ENCODE measurements at places on chromosomes 5 and 9.

- DNase-seq = no peak
Measured at GRCh38 chr9:98708933-98709911, at the start of gene GABBR2. GABBR2 (minus strand) TSS chr9:98708935; CDS start chr9:98708737, 198 bp downstream.

DNA sequence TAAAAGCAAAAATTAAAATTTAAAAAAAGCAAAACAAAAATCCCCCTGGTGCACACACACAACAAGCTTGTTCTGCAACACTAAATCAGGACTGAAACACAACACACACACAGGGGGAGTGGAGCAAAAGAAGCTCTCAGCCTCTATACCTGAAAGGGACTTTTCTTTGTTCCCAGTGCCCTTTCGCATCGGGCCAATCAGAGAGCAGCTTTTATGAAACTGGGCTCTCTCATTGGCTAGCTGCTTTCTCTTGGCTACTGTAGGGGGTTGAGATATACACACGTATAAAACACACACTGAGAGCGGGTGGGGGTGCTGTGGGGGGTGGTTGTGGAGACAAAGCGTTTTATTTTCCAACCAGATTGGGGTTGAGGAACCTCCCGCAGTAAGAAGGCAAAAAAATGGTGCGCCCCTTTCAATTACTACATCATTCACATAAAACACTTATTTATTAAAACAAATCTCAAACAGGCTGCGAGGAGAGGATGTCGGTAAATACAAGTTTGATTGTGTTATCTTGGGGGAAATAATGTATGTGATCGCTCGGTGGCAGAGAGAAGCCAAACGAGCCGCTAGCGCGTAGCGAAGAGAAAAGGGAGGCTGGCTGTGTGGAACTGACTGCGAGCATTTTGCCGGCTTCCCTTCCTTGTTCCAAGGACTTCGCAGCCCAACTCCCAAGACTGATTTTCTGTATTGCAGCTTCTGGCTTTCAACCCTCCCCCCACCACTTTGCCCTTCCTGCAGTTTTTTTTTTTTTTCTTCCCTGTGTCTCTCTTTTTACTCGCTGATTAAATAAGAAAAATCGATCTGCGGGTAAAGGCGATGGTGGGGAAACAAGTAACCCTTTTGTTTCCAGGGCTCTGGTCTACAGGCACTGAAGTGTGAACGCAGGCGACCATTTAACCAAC is 2.5 kb upstream of the ZNF608 start:
- DNase-seq = peak; percentile 61

DNA sequence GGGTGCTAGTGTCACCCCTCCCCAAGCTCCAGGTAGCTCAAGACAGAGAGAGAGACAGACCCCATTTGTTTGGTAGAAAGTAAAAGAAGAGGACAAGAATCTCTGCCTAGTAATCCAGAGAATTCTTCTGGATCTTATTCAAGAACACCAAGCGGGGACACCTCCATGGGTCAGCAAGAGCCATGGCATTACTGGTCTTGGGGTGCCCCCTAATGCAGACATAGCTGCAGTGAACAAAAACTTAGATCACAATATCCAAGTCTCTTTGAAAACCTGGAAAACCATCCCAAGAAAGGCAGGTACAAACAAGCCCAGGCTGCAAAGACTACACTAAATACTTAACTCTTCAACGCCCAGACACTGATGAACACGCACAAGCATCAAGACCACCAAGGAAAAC is 29.9 kb upstream of the PDE4D start:
- DNase-seq = no peak

DNA sequence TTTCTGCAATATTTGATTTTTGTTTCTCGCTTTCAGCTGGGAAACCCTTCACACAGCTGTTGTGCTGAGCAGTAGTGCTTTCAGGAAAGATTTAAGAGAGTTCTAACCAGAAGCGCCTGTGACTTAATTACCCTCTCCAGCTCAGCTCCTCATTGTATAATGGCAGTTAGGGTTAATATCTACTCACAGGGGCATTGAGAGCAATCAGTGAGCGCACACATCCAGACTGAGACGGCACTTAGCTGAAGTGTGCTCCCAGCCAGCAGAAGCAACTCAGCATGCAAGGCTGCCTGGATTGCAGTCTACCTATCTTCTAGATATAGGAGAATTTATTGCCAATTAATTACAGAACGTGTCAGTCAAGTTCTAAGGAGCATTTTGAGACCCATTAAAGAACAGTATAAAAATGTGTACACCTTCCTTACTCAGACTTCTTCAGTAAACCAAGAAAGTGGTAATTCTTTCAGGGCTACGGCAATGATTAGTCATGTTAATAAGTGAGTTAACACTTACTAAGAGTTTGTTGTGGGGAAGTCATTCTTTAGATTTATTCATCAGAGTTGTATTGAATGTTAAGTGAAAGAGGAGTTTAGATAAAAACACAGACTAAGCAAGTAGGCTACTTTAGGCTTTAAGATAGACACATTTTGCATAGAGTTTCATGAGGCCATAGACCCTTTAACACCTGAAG is 111.7 kb upstream of the PCAT7 start:
- DNase-seq = no peak

DNA sequence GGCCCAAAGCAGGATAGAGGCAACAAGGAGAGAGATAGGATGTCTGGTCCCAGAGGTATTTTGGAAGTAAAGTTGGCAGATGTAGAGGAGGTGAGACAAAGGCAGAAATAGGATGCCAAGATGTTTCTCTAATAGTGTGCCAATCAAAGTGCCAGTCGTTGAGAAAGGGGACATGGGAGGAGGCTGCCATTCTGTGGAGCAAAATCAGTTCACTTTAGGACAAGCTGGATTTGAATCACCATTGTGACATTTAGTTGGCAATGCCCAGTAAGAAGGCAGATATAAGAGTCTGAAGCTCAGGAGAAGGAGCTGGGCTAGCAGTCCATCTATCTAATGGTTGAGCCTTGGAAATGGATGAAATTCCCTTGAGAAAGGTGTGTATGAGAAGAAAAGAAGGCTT is 53.8 kb downstream of the ADRB2 start:
- no peak for DNase-seq

DNA sequence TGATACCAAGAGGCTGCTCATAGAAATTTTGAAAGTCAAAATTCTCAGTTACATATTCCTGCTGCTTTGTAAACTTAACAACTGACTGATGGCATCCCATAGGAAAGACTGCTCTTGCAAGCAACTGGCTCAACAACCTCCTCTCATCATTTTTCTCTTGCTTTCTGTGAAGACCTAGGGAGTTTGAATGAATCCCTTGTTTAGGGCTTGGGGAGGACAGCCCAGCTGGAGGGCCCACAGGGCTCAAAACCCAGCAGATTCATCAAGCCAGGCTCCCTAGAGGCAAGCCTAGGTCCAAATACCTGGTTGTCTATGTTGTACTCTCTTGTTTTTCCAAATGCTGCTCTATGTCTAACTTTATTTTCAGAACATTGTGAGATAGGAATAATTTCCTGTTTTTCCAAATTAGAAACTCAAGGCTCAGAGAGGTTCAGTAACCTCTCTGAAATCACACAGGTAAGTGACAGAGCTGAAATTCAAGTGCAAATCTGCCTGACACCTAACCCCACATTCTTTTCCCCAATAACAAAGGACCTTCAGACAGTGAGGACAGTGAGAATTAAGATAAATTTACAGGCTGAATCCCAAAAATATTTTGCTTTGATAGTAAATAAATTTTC is 558.9 kb upstream of the KLF4 start:
- no peak for DNase-seq

GRCh38 chr5:137822158-137822764 is 45.4 kb upstream of the MYOT start:
- DNase-seq = peak; percentile 31

GRCh38 chr9:98980291-98980690 is 36.6 kb downstream of the COL15A1 start:
- no peak for DNase-seq

DNA sequence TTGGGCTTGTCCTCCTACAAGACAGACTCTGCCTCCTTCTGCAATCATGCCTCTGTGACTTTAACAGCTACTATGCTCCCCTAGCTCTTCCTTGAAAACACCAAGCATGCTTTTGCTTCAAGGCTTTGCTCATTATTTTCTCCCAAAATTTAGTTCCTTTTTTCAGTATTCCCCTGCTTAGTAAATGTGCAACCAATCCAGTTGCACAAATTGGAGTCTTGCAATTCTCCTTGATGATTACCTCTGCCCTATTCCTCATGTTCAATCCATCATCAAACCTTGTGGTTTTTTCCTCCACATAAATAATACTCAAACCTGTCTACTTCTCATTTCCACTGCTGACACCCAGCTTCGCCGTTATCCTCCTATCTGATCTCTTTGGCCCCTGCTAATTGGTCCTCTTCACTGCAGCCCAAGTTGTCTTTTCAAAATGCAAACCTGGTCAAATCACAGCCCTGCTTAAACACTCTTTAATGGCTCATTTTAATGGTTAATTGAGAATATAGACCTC is 296.3 kb downstream of the CWC27 start:
- no peak for DNase-seq

GRCh38 chr9:127873886-127874285 is 3.6 kb downstream of the AK1 start:
- DNase-seq = peak; percentile 78

DNA sequence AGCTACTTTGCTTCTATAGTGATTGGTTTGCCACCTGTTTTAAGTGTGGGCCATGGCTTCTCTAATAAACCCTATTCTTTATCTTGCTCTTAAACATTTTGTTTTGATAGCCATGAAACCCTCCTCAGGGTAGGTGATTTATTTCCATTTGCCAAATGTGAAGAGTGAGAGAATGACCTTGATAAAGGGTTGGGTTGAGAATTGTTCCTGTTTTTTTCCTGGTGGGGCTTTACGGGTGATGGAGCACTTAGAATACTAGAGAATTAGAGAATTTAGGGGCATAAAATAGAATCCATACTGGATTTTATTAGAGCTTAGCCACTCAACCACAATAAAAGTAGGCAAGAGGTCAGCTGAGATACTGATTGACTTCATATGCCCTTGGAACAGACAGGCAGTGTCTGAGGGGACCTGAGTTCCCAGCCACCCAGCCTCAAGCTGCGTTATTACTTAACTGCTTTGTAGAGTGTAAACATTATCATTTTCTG is 68.9 kb downstream of the COMMD10 start:
- DNase-seq = no peak

- no peak for DNase-seq
Measured at GRCh38 chr9:68843239-68843638, 138.2 kb downstream of the PIP5K1B start.

DNA sequence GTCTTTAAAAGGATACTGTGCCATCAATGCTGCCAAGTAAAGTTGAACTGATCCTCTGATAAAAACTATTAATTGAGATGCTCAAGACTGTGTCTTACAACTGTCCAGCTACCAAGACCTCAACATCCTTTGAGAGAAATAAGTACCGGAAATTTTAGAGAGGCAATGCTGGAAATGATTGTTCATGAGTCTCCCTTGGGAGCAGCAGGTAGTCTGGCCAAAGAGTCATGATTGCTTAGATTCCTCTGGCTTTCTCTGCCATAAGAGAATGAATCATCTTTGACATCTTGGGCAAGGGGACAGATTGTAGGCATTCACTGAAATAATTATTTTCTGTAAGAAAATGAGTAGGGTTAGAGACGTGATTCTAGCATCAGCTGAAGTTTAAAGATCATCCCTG is 466.6 kb upstream of the DAB2 start:
- DNase-seq = no peak

- DNase-seq = no peak
Measured at GRCh38 chr5:6768590-6769230, 55.5 kb downstream of the TENT4A start.

DNA sequence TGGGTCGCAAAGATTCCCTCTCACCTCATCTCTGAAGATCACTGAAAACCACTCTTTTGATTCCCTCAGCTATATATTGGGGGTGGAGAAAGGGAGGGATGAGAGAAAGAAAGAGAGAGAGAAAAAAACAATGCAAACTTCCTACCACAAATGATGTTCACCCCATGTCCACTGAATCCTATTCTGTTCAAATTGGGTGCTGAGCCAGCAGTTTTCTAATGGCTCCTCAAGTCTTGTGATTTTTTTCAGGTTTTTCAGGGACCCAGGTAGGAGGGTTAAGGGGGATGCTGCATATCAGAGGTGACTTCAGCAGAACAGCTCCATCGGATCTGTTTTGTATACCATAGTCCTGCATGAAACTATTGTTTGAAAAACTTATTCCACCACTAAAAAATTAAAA is 95.9 kb downstream of the SH3TC2 start:
- no peak for DNase-seq

DNA sequence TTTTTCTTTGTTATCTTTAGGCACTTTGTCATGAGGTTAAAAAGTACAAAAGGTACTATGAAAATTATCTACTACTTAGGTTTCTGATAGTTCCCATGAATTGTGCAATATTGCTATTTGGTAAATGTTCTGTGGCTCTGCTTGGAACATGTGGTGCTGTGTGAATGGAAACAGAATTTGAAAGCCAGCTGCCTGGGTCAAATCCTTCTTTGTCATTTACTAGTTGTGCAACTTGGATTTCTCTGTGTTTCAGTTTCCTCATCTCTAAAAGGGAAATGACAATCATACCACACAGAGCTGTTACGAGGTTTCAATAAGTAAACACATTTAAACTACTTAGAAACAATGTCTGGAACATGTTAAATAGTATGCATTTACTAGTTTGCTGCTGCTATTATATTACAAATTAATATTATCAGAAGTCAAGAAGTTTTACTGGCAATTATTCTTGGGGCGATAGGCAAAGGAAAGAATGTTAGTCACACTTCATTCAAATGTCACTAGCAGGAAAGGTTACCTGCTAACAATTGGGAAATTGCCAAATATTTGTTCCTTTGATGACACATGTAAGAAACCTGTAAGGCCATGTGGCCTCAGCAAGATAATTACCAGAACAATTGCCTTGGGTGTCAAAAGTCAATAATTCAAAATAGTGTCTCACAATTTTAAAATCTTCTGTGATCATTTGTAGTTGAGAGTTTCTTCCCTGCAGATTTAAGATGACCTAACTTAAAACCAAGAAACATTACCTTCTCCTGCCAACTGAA is 184.8 kb downstream of the KIAA0825 start:
- no peak for DNase-seq

- DNase-seq = peak; percentile 84
Measured at GRCh38 chr5:159878988-159879471, 37.3 kb upstream of the ADRA1B start.

DNA sequence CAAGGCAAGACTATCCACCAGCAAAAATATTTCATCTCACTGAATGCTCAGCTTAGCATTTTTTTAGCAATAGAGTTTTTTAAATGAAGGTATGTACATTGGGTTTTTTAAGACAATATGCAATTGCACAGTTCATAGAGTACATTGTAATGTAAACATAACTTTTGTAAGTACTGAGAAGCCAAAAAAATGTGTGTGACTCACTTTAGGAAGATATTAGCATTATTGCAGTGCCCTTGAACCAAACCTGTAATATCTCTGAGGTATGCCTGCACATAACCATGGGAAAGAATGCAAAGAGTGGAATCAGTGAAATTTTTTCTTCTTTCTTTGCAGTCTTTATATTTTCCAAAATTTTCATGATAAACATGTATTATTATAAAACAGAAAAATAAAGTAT is 1533.3 kb upstream of the WWC1 start:
- no peak for DNase-seq

GRCh38 chr5:32074401-32074800 is 99.7 kb downstream of the GOLPH3 start:
- no peak for DNase-seq
